ENCODE measurements at places on chromosomes 1 and 21.

DNA sequence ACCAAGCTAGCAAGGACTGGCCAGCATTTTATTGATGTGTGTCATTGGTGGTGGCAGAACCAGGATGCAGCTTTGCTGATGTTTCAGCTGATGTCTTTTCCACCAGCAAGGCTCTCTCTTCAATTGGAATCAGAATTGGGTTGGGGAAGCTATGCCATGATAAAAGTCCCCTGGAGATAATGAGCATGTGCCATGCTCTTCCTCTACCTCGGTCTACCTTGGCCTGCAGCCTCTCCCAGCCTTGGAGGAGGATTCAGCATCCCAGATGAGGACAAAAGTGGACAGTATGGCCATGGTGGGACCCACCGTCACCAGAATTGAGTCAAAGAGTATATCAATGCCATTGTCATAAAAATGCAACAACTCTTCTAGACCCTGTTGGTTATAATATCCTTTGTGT lies 8.6 kb downstream of the AVPR1B start:
- no peak for DNase-seq

DNA sequence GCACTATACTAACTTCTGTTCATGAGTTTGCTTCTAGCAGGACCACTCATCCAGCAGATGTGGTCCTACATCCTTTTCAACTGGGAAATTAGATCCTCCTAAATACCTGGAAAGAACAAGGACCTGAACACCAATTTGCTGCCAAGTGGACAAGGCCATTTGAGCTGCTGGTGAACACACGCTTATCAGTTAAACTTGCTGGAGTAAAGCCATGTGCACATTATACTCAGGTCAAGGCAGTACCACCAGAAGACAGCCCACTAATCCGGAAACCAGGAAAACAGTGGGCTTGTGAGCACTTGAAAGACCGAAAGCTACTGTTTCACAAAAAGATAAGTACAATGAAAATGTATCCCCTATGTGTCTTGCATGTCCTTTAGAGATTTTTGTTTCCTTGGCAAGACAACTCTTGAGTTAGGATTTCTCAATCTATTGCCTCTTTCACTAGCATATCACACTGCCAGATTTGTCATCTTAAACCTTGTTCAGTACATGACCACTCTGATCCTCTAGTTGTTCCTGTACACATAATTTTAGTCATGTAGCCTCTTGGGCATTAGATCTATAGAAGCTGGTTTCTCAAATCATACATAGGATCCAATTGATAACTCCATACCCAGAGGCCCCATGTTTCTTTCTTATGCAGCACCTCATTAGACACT lies 4.5 kb upstream of the REN start:
- no peak for DNase-seq

DNA sequence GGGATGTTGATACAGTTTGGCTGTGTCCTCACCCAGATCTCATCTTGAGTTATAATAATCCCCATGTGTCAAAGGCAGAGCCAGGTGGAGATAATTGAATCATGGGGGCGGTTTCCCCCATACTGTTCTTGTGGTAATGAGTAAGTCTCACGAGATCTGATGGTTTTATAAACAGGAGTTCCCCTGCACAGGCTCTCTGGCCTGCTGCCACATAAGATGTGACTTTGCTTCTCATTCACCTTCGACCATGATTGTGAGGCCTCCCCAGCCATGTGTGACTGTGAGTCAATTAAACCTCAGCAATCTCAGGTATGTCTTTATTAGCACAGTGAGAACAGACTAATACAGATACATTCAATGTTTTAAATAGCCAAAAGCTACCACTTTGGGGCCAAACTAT lies 41.1 kb downstream of the SLC35F3 start:
- no peak for DNase-seq

DNA sequence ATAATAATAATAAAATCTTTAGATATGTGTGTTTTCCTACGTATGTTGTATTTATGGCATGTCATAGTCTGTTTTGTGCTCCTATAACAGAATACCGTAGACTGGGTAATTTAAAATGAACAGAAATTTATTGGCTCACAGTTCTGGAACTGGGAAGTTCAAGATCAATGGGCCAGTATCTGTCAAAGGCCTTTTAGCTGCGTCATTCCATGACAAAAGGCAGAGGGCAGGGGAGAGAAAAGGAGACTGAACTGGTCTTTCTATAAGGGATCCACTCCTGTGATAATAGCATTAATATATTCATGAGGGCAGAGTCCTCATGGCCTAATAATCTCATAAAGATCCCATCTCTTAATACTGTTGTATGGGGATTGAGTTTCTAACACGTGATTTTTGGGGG lies 7.1 kb upstream of the SFT2D2 start:
- DNase-seq = no peak

DNA sequence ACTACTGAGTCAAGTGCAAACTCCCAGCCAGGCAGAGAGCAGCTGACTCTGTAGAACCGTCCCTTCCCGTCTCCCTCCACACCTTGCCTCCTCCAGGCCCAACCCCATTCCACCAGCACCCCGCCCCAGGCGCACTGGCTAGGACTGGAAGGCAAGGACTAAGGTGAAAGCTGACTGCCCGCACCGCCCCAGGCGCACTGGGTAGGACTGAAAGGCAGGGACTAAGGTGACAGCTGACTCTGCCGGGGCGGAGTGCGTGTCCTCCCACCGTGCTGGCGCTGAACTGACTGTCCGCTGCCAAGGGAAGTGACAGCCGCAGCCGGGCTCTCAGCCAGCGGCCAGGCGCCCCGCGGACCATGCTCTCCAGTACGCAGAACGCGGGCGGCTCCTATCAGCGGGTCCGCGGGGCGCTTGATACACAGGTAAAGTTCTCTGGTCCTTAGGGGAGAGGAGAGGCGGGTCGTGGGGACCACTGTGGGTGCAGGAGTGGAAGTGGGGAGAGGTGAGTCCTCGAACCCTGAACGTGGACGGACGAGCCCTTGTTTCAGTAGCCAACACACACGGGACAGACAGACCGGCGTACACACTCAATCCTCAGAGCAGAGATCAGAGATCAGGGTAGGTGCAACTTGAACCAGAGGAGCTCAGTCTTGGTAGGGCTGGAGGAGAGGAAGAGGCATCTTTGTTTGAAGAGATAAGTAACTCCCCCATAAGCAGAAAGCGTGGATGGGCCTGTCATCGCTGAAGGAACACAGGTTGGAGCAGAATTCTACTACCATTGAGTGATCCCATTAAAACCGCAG lies 58.0 kb downstream of the RBM11 start:
- DNase-seq = peak; percentile 25

DNA sequence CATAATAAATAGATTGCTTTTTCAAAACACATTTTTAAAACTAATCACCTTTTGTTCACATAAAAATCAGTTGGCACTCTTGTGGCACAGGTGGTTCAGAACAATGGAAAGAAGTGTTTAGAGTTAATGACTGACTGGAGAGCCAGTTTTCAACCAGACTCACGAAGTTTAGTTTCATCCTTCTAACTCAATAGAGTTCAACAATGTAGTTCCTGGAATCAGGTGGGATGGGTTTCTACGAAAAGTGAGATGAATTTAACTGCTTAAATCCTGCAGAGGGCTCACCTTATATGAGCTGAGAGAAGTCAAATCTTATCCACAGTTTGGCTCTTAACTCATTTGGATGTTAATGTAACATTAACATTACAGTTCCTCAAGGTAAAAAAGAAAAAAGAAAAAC lies 116.5 kb downstream of the SMYD2 start:
- no peak for DNase-seq

- peak; percentile 10 for DNase-seq
These were observed 22.4 kb downstream of the DEGS1 start for GRCh38 chr1:224205438-224205840.

GRCh38 chr1:209876078-209876800 lies 48.5 kb downstream of the UTP25 start:
- peak; percentile 29 for DNase-seq

- DNase-seq = no peak
These were observed 108.7 kb downstream of the ZNF281 start for GRCh38 chr1:200301152-200301551.

DNA sequence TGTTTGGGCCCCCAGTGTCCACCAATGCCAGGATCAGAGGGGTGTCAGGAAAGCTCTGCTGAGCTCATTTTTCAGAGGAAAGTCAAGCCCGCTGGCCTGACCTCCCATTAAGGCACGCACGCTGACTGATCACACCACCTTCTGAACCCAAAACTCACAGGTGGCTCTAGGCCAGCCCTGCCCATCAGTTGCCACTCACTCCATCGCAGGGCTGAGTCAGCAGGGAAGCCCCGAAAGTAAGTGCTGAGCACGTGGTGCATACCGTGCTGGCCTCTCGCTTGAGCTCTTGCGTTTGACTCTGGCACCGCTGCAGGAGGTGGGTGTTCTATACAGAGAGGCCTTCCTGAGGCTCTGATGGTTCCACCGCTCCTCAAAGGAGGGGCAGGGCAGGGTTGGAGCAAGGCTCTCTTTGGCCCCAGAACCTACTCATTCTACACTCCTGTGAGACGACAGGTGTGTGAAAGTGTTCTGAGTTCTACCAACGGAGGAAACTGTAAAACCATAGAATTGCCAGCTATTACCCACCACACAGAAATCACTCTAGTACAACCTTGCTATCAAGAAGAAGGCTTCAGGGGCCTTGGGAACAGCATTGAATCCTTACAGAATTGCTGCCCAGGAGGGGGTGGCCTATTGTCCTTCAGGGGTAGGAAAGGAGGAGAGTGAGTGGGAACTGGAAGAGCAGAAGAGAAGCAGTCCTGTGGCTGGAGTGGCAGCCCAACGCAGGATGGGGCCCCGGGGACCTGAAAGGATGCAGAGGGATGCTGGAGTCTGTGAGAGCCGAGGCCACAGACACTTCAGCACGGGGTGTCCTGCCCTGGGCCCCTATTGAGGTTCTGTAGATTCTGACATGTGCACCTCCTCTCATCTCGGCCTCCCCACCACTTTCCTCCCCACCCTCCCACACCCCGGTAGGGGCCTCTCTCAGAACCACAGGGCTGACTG lies 214.7 kb upstream of the EDN2 start:
- no peak for DNase-seq

GRCh38 chr1:247281001-247281574 lies 25.2 kb downstream of the VN1R5 start:
- no peak for DNase-seq

DNA sequence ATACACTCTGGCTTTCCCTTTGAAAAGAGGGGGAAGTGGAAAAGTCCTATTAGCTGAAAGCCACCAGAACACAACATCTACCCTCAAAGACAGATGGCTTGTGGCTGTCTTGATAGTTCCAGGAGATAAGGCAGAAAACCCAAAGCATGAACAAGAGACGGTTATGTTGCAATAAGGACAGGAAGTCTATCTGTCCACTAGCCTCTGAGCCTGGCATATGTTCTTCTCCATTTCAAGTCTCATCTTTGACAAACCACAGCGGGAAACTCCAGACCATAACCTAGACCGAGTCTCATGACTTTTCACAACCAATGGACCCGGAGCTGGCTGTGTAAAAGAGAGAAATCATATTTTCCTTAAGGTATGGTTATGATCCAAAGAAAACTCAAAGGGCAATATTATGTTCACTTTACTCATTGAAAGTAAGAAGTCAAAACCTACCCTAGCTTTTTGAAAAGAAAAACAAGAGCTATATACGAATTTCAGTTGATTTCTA lies 33.8 kb downstream of the DUSP10 start:
- no peak for DNase-seq

GRCh38 chr1:230276401-230276800 lies 149.7 kb downstream of the PGBD5 start:
- no peak for DNase-seq

- DNase-seq = peak; percentile 1
These were observed 4.5 kb upstream of the DDR2 start for GRCh38 chr1:162627662-162628296.

- no peak for DNase-seq
These were observed 7.3 kb upstream of the FUCA1 start for GRCh38 chr1:23875382-23875781.

DNA sequence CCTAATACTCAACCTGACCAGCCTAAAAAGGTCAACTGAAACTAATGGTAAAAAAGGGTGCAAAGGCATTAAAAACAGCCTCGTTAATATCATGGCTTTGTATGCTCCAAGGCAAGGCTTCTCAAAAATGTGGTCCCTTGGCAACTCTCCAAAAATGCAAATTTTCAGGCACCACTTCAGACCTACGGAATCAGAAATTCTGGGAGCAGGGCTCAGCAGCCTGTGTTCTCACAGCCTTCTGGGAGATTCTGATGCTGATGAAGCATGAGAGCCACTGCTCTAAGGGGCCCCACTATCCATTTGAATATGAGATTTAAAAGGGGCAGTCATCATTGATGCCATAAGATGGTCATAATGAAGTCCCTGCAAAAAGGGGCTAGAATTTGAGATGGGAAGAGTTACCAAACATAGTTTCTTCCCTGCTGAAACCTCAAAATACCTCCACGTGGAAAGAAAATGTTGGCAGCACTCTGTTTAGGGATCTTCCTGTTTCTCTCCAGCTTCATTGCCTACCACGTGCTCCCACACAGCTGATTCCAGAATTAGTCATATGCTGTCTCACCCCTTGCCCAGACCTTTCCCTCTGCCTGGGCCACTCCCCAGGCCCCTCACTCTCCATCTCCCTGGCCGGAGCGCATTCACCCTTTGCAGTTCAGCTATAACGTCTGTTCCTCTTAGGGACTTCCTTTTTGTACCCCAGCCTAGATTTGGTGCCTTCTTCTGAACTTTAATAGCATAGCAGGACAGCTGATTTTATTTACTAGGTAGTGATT lies 46.7 kb downstream of the PHC2 start:
- peak; percentile 9 for DNase-seq

DNA sequence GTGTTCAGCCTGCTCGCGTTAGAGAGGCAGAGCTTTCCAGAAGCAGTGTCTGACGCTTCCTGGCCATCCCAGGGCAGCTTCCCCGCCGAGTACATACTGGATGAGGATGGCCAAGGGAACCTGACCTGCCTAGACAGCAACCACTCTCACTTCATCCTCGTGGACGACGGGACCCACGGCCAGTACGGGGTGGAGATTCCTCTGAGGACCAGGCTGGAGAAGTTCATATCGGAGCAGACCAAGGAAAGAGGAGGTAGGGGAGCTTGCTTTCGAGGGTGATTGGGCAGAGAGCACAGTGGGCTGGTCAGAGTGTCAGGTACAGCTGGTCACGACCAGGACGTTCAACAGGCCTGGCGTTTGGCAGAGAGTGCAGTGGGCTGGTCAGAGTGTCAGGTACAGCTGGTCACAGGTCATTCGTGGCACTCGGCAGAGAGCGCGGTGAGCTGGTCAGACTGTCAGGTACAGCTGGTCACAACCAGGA lies 22.4 kb downstream of the TRPM2 start:
- DNase-seq = no peak

GRCh38 chr1:42793824-42794223 lies 9.0 kb downstream of the TMEM269 start:
- no peak for DNase-seq

GRCh38 chr1:165257969-165258459 lies 98.5 kb downstream of the LMX1A start:
- DNase-seq = peak; percentile 89

Data from NCI-H345 (cell line).